ENCODE measurements at places on chromosomes 12 and 14. TPM values are rescaled to one million over a fixed set of nuclear protein-coding genes. Genes with fewer than 3 reads are reported as not detected.

- no peak for DNase-seq
Measured at GRCh38 chr12:95181103-95181502, 36.2 kb downstream of the FGD6 start.

DNA sequence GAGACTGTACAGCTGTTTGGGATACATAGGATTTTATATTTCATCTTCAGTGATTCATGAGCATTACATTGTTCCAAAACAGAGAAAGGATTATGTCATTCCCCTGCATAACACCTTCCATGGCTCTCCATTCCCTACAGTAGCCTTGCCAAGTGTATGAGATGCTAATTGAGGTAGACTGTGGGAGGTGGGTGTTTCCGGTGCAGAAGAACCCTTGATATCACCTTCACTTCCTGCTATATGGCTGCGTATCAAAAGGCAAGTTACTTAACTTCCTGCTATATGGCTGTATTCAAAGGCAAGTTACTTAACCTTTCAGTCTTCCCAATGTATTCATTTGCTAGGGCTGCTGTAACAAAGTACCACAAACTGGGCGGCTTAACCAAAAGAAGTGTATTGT is 11.2 kb downstream of the FAR2 start:
- no peak for DNase-seq

- DNase-seq: no peak
Measured at GRCh38 chr12:24436667-24437066, 487.2 kb upstream of the SOX5 start.

DNA sequence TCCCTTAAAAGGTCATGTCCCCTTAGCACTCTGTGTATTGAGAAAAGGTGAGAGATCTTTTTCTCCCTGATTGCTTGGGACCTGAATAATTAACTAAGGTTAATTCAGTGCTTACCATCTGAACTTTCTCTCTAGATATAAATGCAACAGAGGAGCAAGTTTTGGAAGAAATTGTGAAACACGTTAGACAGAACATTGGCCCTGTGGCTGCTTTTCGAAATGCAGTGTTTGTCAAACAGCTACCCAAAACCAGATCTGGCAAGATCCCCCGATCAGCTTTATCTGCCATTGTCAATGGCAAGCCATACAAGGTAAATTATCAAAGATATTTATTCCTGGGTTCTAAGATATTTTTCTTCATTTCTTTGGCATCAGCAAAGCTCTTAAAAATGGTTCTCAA is 175.5 kb downstream of the ACSS3 start:
- no peak for DNase-seq

DNA sequence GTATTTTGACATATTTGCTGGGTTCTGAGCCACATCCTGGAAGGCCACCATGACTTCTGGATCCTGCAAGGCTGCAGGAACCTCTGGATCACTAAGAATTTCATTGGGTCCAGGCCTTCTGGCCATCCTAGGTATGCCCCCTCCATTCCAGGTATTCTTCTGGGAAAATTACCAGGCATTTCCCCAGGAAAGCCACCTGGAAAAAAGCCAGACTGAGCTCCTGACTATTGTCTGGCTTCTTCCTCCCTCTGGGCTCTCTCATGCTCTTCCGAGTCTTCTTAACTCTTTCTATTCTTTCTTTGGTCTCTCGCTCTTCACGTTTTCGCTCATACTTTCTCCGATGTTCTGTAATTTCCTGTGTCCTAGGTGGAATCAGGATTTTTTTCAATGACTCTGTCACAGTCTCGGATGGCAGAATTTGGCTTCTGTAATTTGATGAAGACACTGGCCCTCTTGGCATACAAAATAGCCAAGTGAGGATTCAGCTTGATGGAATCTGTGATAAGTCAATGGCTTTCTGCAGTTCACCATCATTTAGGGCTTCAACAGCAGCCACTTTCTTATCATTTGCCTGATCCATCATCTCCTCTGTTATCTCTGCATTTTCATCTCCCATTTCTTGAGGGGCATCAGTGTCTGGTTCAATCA is 42.6 kb downstream of the ATP23 start:
- DNase-seq: no peak

DNA sequence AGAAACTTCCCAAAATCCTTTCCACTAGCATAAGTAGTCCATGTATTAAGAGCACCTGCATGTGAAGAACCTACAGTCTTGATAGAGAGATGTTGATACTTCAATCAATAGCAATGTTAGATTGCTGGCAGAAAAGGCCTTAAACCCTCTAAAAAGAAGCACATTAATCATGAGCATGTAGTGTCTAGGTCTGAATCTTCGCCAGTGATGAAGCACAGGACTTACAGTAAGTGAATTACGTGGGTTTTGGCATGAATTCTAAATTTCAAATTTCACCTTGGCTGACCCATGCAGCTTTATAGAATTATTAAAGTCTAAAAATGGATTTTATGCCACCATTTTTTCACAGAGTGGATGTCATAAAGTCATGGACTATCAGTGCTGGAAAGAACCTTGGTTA is 791.6 kb upstream of the NOVA1 start:
- no peak for DNase-seq

GRCh38 chr12:5827591-5827990 is 117.5 kb downstream of the ANO2 start:
- DNase-seq: no peak

DNA sequence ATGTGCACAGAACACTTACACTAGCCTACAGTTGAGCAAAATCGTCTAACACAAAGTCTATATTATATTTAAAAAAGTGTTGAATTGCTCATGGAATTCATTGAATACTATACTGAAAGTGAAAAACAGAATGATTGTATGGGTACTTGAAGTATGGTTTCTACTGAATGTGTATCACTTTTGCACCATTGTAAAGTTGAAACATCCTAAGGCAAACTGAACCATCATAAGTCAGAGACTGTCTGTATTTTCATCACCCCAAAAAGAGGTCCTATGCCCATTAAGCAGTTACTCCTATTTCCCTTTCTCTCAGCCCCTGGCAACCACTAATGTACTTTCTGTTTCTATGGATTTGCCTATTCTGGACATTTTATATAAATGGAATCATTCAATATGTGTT is 4.4 kb upstream of the AMIGO2 start:
- DNase-seq: no peak

DNA sequence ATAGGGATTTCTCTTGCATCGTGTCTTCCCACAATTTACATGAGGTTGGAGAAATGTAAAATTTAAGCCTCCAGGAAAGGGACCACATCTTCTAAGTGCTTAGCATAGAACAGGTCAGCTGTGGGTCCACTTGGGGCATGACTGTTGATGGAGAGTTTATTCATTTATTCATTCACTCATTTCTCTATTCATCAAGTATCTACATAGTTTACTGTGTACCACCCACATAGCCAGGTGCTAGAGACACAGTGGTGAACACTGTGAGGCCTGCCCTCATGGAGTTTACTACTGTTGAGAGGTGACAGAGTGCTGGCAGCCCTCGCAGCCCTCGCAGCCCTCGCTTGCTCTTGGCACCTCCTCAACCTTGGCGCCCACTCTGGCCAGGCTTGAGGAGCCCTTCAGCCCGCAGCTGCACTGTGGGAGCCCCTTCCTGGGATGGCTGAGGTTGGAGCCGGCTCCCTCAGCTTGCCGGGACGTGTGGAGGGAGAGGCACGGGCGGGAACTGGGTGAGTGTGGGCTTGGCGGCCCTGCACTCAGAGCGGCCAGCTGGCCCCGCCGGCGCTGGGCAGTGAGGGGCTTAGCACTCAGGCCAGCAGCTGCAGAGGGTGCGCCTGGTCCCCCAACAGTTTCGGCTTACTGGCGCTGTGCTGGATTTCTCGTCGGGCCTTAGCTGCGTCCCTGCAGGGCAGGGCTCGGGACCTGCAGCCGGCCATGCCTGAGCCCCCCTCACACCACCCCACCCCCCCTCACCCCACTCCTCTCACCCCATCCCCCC is 1.7 kb upstream of the JPH4 start:
- peak; percentile 60 for DNase-seq

DNA sequence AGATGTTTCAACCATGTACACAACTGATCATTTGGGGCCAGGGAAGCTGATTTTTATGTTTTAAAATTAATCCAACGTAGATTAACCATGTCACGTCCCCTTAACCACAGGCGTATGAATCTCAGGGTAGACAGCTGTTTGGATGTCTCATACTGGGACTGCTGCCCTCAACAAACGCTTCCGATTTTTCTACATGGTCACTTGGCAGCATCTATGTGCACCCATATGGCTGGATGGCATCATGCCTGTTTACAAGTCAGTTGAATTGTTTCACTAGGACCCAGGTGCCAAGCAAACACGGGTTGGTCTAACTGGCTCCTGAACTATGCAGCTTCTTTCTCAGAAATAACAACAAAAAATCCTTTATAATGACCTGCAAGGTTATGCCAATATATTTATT is 393.8 kb downstream of the NPAS3 start:
- DNase-seq: no peak

GRCh38 chr12:96514328-96514727 is 25.0 kb downstream of the CFAP54 start:
- DNase-seq: peak; percentile 56

DNA sequence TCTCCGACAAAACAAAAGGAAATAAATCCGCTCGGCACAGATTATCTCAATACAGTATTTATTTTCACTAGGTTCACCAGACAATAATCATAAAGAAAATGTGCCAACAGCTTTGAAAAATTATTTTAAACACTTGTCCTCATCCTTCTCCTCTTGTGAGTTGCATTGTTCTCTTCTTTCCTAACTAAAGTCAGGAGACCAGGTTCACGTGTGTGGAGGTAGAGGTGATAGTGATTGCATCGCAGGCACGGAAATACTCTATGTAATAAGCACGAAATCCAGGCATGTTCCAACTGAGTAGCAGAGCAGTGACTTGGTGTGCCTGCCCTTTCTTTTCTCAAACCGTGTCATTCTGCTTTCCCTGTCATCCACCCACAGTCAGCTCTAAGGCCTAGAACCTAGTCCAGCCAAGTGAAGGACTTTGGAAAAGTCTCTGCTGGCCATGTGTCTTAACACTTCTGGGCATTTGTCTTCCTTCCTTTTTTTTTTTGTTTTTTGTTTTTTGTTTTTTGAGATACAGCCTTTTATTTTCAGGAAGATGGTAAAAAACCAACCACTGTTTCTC is 939 bp upstream of the SEL1L start:
- no peak for DNase-seq

GRCh38 chr12:121838126-121838525 is 20.5 kb downstream of the HPD start:
- no peak for DNase-seq

GRCh38 chr14:64990296-64990695 is 3.6 kb downstream of the FNTB start:
- DNase-seq: no peak

DNA sequence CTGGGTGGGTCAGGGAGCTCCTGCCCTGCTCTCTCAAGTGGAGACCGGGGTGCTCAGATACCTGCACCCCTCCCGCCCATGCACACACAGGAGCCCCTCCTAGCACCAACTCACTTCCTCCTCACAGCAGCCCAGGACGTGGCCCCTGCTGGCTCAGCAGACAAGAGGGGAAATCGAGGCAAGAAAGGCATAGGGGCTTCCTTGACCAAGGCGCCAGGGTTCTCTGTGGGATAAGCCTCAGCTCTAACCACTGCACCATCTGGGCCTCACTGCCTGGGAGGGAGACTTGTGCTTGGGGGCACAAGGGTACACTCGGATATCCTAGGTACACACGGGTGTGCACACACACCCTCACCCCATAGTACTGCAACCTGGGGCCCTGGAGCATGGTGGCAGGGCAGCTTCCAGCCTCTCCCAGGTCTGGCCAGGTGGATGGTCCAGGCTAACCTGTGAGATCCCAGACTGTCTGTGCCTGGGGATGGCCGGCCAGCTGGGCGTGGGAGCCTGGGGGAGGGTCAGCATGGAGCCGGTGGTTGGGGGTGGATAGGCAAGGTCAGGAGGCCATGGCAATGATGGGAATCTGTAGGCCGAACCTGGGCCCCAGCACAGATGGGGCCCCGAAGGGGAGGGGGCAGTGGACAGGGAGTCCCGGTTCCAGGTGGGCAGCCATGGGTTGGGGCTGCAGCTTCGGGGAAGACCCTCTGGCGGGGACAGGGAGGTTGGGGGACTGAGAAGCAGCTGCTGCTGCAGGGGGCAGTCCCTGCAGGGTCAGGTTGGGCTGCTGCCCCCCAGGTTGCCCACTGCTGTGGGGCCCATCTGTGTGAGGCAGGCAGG is 312.4 kb downstream of the TMEM121 start:
- DNase-seq: peak; percentile 66

DNA sequence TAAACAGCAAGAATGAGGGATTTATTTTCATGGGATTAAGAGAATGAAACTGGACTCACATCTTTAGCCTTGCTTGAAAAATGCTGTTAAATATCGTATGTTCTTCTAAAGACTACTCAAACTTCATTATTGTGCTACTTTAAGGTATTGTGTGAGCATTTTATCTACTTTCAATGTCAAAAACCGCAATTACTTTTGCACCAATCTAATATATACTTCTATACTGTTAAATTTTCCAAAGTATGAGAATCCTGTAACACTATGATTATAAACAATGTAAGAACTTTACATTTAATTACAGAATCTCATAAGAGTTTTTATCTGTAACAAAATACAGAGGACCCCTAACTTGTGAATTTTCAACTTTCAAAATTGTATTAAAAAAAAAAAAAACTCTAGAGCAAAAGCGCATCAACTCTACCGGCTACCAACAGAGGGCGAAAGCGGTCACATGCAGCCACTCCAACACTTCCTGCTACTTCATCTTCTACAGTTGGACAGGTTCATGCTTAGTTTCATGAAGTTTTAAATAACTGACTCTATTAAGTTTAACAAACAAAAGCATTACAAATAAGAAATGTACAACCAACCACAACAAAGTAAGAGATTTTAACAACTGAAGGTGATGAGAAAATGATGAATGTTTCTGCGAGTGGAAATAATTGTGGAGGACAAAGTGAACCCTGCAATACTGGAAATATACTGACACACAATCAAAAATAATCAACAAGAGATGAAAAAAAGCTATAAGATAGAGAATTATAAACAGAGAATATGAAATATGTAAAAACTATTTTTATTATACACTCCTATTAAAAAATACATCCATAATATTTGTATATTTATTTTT is 210.9 kb downstream of the MED13L start:
- peak; percentile 55 for DNase-seq

DNA sequence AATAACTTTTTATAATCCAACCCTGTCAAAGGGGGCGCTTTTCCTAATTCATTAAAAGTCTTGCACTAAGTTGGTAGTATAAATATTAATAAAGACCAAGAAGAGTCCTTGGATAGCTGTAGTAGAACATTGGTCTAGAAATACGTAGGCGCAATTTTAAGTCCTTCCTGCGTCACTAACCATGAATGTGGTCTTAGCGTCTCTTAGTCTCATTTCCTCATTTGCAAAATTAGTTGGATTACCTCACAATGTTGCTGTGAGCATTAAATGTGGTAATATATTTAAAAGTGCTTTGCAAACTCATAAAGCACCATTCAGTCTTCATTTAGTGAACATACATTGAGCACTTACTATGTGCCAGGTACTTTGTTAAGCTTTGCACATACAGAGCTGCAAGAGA is 149.7 kb downstream of the AEBP2 start:
- no peak for DNase-seq

GRCh38 chr12:5742258-5742657 is 202.8 kb downstream of the ANO2 start:
- DNase-seq: no peak

- no peak for DNase-seq
Measured at GRCh38 chr14:101072070-101072469, 168.5 kb upstream of the RTL1 start.

The ADAMTS20 gene
- total RNA-seq: not detected

The FAM222A gene
- total RNA-seq: 3.1 TPM

The ACTR6 gene
- 25.1 TPM for total RNA-seq

The ZNF641 gene
- 20.8 TPM for total RNA-seq

The CLEC4A gene
- total RNA-seq: 6.5 TPM

Data from left lung (tissue), 14 donors.